Large intestine (tissue), 12 donors: ENCODE measurements at places on chromosomes 13 and 19.

GRCh38 chr13:30744681-30745077 lies 9.3 kb downstream of the ALOX5AP start:
- peak; percentile 58 for DNase-seq

DNA sequence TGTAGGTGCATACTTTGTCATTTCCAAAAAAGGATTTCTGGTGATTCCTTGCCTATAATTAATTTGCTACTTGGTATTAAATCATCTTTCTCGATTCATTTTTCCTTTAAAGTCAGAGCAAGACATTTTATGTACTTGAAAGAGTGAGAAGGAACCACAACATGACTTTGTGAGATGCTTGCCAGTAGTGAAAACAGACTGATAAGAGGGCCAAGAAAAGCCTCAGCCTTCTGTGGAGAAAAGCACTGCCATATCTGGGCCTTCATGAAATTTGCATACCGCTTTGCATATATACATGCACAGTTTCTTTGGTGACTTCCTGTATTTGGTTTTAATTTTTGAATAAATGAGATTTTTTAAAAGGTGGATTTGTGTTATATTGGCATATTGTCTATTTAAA lies 128.4 kb downstream of the CDK8 start:
- DNase-seq = no peak

- no peak for DNase-seq
Observed at GRCh38 chr13:81139987-81140386, 799.1 kb upstream of the SPRY2 start.

DNA sequence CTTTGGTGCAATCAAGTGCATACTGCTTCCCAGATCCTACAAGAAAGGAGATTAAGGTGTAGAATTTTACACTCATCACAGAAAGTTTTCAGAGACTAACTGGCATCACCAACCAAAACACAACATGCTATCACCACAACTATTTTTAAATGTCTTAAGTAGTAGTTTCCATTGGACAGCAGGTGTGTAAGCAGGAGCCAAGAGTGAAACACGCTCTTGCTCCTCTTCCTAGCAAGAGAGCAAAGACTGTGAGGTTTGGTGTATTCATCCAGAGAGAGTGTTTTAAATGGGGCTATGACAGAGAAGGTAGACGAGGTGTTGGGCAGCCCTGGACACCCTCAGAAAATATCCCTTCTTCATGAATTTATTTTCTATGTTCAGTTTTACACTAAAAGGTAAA lies 12.5 kb upstream of the LILRA4 start:
- DNase-seq = no peak

DNA sequence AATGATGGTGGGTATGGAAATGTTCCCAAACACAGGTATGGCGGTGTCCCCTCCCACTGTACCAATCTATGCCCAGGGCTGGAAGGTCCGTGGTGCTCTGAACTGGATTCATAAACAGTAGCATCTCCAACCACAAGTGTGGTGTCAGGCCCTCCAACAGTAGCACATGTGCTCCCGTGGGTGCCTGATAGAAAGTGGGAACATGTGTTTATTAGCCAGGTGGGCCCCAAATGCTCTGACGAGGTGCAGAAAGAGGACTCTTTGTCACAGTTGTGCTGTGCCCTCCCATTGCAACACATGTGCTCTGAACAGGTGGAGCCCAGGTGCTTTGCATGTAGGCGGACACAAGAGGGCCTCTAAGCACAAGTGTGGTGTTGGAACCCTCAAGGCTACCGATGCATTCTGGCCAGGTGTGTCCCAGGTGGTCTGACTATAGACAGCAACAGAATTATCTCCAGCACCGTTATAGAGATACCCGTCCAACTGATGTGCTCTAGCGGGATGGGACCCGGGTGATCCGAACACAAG lies 75.4 kb upstream of the ZNF30 start:
- peak; percentile 51 for DNase-seq

DNA sequence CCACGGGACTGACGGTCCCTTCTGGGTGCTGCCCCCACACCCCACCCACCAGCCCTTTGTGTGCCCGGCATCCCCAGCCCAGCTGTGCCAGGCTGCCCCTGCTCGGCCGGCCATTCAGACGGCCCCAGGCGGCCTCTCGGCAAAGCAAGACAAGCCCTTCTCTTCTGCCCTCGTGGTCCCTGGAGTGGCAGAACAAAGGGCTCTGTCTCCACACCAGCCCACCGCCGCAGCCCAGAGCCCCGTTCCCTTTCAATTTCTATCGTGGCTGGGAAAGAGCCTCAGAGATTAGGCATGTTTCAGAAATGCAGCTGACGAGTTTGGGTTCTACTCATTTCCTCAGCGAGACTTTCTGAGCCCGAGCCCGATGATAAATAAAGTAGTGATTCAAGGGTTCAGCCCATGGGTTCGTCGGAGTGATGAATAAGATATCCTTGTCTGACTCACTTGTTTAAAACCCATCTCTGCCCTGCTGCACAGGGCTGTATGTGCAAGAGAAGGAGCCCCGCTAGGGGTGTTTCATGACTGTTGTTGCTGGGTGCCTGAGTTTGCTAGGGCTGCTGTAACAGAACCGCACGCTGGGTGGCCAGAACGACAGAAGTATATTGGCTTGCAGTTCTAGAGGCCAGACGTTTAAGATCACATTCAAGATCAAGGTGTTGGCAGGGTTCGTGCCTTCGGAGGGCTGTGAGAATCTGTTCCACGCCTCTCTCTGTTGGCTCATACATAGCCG lies 4.3 kb downstream of the MYO9B start:
- peak; percentile 52 for DNase-seq

- no peak for DNase-seq
Observed at GRCh38 chr13:113917096-113917495, 53.2 kb upstream of the GAS6 start.

- peak; percentile 71 for DNase-seq
Observed at GRCh38 chr19:2952953-2953481, 8.2 kb upstream of the ZNF77 start.

- DNase-seq = no peak
Observed at GRCh38 chr13:44906230-44906629, 83.0 kb downstream of the NUFIP1 start.

- no peak for DNase-seq
Observed at GRCh38 chr13:91017669-91018053, 329.8 kb upstream of the MIR17HG start.

- no peak for DNase-seq
Observed at GRCh38 chr19:28012361-28012760, 1200.6 kb downstream of the UQCRFS1 start.

DNA sequence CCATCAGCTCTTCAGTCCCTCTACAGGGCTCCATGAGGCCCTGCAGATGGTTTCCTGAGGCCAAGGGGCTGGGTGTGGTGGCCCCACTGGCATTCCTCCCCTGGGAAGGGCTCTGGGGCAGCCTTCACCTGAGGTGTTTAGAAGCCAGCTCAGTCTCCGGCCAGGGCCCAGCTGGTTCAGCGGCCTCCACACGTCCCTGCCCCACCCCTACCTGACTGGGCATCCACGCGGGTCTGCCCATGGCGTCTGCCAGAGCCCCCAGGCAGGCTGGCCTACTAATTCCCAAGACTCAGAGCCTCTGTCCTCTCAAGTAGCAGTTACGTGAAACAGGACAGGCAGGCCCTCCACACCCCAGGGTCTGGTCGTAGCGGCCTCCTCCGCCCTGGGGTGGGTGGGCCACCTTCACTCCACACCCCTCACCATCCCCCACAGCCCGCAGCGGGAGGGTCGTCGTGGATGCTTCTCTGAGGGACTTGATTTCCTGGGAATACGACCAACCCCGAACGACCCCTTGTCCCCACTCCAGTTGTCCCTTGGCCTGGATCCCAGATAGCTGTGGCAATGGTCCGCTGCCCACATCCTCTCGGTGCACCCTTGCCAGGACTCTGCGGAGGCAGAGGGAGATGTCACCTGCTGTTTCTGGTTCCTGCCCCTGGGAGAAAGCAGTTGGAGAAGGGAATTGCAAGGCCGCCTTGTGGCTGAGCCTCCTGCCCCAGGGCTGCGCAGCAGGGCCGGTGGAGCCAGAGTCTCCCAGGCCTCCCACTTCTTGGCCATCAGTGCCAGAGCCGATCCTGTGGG lies 24.3 kb downstream of the CAPN12 start:
- DNase-seq = no peak

GRCh38 chr19:33756177-33756576 lies 40.5 kb upstream of the KCTD15 start:
- no peak for DNase-seq

DNA sequence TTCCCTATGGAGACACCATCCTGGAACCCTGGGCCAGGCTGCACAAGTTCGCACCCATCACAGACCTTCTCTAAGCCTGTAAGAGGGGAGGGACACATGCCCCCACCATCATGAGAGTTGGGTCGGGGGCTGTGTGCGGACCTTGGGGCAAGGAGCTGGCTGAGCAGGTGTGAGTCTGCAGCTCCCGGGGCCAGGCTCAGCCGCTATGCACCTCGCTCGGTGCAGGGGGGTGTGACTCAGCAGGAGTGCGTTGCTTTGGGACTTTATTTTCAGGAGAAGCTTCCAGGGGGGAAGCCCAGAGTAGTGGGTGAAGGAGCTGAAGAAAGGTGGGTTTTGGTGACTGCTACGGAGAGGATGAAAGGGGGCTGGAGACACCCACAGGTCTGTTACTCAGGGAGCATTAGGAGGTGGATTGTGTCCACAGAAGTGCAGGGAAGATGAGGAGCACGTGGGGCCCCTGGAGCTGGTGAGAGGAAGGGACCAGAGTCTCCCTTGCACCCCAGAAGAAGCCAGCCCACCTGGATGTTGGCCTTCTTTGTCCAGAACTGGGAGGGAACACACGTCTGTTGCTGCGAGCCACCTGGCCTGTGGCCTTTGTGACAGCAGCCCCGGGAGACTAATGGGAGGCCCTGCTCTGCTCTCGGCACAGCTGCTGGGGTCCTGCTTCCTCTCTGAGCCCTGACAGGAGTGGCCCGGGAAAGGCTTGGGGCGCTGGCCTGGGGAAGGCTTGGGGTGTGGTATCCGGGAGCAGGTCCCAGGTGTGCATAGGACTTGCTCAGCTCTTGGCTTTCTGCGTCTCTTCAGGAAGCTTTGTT lies 162.6 kb downstream of the TEX29 start:
- DNase-seq = no peak

DNA sequence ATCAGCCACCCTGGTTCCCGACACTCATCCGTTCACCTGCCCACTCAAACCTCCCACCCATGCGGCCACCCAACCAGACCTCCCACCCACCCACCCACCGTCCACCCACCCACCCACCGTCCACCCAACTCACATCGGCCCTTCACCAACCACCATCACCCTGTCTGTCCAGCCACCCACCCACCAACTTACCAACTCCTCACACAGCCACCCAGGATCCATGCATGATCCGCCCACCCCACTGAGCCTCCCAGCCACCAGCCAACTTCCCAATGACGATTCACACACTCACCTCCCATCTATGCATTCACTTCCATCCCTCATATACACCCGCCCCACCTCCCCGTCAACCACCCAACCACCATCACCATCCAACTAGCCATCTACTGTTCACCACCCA lies 4.3 kb downstream of the JOSD2 start:
- no peak for DNase-seq

- DNase-seq = no peak
Observed at GRCh38 chr13:29684441-29684840, 89.0 kb upstream of the SLC7A1 start.

GRCh38 chr19:16660763-16661479 lies at the start of gene TMEM38A:
Gene TMEM38A, plus strand, starts transcription at chr19:16661139. Its CDS starts 79 bp downstream, at chr19:16661218.
- DNase-seq = peak; percentile 23

DNA sequence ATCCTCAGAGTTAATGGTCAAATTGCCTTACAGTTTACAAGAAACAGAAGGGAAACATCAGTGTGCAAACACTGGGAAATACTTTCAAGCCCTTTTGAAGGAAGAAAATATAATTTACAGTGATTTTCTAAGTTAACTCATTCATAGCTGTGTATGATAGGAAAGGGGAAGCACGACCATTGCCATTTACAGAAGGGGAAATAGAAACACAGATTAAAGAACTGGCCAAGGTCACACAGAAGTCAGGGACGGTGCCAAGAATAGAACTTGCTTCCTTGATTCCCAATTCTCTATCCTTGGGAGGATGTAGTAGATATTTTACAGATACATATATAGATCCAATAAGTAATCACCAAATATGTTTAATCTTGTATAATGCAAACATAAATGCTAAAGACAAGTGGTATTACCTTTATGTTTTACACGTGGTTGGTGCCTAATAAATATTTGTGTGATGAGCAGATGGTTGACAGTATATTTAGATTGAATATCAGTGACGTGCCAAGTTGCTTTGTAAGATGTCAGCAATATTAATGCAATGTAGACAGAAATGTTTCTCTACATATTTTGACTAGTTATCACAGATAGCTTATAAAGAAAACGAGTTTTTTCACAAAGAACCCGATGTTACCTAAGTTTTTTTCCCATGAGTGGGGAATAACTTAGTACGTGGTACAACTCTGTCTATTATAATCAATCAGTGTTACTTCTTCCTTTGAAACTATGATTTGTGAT lies 73.1 kb downstream of the FLT1 start:
- no peak for DNase-seq

- no peak for DNase-seq
Observed at GRCh38 chr19:56930647-56931535, 90.4 kb upstream of the PEG3 start.

DNA sequence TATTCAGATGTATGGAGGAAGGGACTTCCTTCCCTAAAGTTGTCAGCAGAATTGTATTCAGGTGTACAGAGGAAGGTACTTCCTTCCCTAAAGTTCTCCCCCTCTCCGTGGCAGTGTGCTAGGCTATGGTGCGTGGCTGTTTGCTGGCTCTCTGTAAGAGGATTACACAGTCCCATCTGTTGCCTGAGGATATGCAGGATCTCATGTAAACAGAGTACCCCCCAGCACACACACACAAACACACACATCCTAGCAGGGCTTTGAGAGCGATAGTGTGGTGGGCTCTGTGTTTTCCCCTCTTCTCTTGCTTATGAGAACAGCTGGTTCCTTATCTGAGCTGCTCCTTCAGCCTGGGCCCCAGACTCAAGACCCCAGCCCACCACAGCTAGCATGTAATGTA lies 10.3 kb downstream of the NEK5 start:
- DNase-seq = no peak

- DNase-seq = no peak
Observed at GRCh38 chr19:32908641-32909190, 39.1 kb upstream of the SLC7A9 start.

GRCh38 chr19:11887234-11887610 lies 360 bp upstream of the ZNF69 start:
- no peak for DNase-seq

- no peak for DNase-seq
Observed at GRCh38 chr13:30480292-30480950, 14.7 kb upstream of the HMGB1 start.
